ENCODE measurements at places on chromosomes 7 and 10.

GRCh38 chr10:88980800-88981199, 9.8 kb upstream of the FAS start:
- no peak for DNase-seq

- DNase-seq, result no peak
These were observed 55.0 kb downstream of the KAT6B start for GRCh38 chr10:74881253-74881884.

GRCh38 chr7:46162609-46163008, 241.5 kb upstream of the IGFBP3 start:
- DNase-seq, result no peak

DNA sequence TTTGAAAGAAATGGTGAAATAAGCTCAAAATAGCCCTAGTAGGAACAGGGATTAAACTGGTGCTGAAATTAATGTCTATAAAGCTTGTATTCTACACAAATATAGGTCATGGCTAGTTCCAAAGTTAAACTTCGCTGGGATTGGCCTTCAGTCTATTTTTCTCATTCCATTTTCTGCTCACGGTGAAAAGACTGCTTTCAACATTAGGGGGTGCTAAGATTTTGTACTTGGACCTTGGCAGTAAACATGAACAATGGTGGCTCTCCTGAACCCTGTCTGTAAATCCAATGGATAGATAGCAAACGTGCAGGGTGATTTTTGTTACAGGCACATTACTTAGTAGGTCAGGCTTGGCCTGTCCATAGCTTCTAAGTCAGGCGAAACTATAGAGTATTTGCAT, 36.0 kb upstream of the RSU1 start:
- no peak for DNase-seq

DNA sequence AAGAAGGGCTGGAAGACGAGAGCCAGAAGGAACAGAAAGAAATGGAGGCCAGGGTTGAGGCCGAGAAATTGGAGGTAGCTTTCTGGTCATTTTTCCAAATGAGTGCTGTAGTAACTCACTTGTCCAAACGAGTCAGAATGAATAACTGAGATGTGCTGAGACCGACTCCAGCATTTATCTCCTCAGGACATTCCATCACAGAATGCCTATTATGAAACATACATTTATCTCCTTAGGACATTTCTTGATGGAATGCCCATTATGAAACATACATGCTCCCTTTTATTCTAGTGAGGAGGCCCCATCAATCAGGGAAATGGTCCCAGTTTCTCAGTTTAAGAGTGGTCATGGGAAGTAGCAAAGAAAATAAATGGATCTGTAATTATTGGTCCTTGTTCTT, 16.5 kb downstream of the AVL9 start:
- no peak for DNase-seq

DNA sequence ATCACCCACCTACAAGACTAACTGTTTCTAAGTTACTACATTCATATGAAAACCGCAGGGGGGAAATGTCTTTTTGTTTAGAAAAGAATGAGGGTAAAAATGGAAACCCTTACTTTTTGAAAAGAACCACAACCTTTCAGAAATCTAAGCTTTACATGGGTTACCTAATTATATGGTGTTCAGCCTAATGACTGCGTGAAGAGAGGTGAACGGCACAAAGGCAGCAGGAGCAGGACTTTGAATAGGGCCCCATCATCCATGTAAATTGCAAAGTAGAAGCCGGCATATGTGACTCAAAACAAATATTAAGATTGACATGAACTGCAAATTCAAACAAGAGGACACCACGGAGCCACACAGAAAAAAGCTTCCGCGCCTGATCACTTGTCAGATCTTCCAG, 25.1 kb downstream of the NEBL start:
- DNase-seq, result no peak

GRCh38 chr7:129494041-129494440, 8.3 kb upstream of the SMKR1 start:
- no peak for DNase-seq

DNA sequence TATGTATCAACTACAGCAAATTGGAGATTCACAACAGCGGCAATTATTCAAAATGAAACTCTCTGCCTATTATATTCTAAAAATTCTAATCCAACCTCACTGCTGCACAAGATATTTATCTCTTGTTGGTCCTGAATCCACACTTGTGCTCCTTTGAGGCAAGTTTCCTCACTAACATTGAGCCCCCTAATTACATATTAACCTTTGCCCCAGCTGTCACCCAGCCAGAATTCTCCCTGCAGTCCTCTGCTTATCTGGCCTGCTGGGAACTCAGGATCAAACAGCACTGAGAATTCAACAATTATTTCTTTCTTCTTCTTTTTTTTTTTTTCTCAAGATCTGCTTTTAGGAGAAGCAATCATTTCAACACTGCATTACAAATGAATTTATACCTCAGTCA, 21.5 kb upstream of the PLAC9 start:
- DNase-seq, result no peak

Data from activated T-cell treated with anti-CD3 and anti-CD28 coated beads for 48 hours (primary cell).